ENCODE measurements at places on chromosomes 6 and 20.

DNA sequence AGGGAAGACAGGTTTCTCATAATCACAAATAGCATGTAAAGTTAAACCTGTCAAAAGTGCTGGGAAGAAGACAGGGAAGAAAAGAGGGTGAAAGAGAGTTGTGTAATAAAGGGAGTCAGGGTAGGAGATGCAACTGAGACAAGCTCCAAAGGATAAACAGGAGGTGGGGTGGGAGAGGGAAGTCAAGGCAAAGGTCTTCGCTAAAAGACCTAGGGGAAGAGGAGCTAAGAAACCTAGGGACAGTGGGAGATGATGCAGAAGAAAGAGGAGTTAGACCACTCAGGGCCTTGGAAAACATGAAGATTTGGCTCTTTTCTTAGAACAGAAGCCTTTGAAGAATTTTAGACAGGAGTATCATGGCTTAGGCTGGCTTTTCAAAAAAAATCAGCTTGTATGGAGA lies 7.0 kb downstream of the PRR3 start:
- no peak for DNase-seq

GRCh38 chr20:31934491-31934890 lies 17.4 kb downstream of the PDRG1 start:
- no peak for DNase-seq

DNA sequence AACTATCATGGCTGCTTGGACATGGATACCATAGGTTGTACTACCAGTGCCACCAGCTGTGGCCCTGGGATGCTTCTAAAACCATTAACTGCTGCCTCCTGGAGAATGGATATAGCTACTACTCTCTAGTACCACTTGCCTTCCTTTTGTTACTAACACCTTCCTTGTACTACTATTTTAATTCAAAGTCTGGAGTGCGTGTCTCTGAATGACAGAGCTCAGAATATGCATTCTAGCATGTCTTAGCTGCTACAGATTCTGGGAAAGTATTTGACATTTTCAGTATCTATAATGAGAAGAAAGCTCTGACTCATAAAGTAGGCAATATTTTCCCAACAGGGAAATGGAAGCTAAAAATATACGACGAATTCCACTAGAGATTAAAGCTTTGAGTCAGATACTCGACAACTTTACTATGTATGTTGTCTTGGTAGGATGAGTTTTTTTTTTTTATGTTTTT lies 112.3 kb downstream of the PFDN4 start:
- no peak for DNase-seq

DNA sequence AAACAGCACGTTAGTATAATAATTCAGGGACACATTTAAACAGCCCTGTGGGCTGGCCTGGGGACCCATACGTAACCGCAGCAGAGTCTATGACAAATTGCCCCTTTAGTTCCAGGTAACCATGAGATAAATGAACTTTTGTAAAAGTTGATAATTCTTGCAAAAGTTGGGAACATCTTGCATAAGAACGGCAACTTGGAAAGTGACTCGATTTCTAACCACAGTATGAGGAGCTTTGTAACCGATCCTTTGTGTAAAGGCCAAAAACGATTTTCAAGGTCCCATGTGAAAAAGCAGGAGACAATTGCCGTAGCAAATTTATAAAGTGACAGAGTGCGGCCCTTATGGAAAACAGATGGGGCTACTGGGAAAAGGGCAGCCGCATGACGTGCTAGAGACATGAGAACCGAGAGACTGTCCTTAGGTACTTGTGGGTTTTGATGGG lies 81.6 kb downstream of the PSMG4 start:
- no peak for DNase-seq

GRCh38 chr6:151073146-151073545 lies 166.6 kb upstream of the AKAP12 start:
- DNase-seq = no peak

GRCh38 chr6:87257565-87257964 lies 64.8 kb upstream of the SMIM8 start:
- no peak for DNase-seq

DNA sequence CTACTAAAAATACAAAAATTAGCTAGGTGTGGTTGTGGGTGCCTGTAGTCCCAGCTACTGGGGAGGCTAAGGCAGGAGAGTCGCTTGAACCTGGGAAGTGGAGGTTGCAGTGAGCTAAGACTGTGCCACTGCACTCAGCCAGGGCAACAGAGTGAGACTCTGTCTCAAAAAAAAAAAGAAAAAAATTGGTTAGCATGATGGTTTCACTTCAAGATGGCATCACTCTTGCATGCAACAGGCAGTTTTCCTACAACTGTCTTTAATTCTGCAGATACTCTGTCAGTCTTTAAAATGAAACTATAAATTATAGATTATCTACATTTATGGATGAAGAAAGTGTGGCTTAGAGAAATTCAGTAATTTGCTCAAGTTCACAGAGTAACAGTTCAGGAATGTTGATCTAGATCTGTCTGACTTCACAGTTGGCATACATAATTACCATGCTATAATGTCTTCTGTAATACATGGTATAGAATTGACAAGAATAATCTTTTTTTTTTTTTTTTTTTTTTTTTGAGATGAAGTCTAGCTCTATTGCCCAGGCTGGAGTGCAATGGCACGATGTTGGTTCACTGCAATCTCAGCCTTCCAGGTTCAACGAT lies 27.0 kb downstream of the ITCH start:
- DNase-seq = no peak

DNA sequence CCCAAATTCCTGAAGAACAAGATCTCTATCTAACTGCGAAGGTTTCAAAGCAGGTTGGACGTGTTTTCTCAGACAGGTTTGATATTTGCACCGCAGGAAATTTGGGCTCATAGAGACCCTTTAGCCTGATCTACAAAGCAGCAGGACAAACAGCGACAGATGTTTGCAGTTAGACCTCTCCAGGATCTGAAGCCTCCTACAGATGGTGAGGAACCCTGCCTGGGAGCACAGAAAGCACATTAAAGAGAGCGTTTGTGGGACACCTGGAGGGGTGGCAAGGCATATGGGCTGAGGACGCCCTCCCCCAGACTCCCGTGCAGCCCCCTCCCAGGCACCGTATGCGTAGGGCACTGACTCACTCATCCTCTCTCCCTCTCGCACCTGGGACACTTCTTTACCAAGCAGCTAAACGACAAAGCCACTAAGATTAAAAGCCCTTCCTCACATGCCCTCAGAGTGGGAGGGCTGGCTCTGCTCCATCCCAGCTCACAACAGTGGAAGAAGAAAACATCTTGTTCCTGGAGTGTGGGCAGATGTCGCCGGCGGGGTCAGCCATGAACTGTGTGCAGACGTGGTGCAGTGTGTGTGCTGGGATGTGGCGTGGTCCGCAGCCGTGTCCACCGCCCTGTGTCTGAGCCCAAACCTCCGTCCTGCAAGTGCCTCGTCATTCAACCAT lies 249.7 kb upstream of the AFDN start:
- DNase-seq = no peak

DNA sequence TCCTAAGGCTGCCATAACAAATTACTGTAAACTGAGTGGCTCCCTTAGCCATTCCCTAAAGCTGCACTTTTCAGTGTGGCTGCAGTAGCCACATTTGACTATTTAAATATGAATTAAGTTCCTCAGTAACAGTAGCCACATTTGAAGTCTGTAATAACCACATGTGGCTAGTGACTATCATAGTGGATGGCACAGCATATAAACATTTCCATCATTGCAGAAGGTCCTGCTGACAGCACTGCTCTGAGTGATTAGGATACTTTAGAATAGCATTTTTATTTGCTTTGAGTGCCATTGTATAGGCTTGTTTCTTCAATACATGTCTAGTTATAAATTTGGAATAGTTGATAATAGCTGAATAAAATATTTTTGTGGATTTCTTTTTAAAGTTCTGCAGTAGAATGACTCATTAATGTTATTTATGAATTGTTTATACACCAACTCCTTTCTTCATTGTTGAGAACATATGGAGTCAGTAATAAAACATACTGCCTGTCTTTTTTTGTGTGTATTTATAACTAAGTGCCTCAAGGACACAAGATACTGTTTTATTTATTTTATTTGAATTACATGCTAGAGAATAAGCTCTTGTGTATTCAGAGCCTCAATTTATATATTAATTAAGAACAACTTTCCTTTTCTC lies 217.2 kb downstream of the CDKAL1 start:
- DNase-seq = no peak

DNA sequence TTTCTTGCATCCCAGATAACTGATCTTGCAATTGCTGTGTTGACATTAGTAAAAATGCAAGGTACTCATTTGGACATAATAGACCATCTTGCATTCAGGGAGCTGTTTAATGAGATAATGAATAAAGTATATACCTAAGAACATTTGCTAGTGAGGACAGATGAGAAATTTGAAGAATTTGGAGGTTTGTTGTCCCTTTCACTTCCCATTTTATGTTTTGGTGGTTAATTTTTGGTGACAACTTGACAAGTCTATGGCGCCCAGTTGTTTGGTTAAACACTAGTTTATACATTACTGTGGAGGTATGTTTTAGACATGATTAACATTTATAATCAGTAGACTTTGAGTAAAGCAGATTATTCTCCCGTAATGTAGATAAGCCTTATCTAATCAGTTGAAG lies 300.2 kb upstream of the SYNCRIP start:
- DNase-seq = no peak

GRCh38 chr6:111652156-111652555 lies 46.5 kb upstream of the TRAF3IP2 start:
- no peak for DNase-seq

All from KBM-7 (cell line).